ENCODE measurements at places on chromosomes 4 and X.
A peak's percentile ranks its signal among the peaks of the same experiment; 100 is the strongest.

GRCh38 chrX:29471829-29472228, 743.5 kb upstream of the MAGEB2 start:
- no peak for DNase-seq

- DNase-seq, result no peak
Observed at GRCh38 chrX:113726466-113726865, 857.4 kb upstream of the HTR2C start.

DNA sequence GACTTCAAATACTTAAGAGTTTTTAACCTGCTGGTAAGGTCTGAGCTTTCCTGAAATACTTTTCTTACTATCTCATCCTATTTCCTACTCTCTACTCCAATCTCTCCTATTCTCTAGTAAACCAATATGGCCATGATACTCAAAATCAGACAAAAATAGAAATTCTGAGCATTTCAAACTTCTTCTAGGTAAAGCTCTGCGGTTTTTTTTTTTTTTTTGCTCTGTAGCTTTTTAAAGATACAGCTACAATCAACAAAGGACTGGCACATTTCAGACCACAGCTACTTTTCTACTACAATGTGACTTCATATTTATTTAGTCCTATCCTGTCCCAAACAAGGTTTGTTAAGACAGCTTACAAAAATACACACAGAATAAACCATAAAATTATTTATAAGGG, 31.1 kb downstream of the MAML3 start:
- DNase-seq, result no peak

GRCh38 chr4:7892212-7893019, 47.2 kb downstream of the AFAP1 start:
- DNase-seq, result no peak

DNA sequence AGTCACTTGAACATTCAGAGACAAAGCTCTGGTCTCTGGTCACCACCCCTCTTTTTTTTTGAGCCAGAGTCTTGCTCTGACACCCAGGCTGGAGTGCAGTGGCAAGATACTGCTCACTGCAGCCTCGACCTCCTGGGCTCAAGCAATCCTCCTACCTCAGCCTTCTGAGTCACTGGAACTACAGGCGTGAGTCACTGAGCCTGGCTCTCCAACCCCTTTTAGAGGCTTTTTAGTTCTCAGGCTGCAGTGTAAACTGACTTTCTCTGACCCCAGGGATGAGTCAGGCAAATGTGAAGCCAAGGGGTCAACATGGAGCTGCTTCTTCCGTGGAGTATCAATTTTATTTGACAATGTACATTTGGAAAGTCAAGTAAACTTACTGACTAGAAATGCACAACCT, 229.2 kb downstream of the PTTG2 start:
- peak; percentile 64 for DNase-seq

GRCh38 chr4:184168406-184169019, 49.2 kb downstream of the ENPP6 start:
- DNase-seq, result peak; percentile 73

GRCh38 chr4:75101906-75102786, 169.2 kb downstream of the PARM1 start:
- no peak for DNase-seq

GRCh38 chr4:7332216-7333023, 102.3 kb downstream of the PSAPL1 start:
- DNase-seq, result no peak

DNA sequence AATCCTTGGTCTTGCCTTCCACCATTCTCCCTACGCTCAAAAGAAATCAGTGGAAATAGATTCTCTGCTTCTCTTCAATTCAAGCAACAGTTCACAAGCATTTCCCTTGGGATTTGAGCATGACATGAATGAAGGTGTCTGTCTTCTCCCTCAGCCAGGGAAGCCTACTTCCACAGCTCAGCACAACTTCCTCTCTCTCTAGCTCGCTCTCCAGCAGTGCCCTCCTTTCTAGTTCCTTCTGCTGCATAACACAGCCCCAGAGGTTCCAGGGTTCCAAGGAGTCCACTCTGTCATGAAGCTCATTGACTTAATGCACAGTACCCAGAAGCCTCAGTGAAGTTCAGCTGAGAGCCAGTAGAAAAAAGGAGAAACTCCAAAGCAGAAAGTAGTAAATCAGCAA, 81.3 kb downstream of the PLS3 start:
- DNase-seq, result peak; percentile 17

- no peak for DNase-seq
Observed at GRCh38 chrX:13345438-13345837, 25.6 kb upstream of the ATXN3L start.

DNA sequence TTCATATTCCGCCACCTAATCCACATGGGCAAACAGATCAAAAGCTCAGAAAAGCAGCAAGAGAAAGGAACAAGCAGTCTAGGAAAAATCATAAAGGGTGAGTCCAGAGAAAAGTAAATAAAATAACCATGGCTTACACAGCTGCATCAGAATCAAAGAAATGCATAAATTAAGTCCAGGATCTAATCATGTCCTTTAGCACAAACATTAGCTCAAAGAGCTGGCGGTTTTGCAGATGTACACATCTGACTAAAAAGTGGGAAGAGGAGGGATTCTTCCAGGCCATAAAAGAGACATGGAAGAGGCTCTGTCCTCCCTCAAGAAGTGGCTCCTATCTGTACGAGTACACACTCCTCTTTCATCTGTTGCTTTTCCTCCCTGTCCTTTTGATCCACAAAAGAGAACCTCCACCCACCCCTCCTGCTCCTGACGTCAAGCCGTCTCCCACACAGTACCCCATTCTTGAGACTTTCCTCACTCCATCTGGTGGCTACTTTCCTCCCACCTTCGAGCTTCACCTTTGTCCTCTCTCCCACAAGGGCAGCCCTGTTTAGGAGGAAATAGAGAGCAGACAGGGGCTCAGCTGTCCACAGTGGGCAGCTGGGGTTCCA, 92.5 kb downstream of the RASL11B start:
- DNase-seq, result no peak

- DNase-seq, result peak; percentile 51
Observed at GRCh38 chr4:76736414-76736813, 161.5 kb downstream of the SOWAHB start.

GRCh38 chrX:16852617-16853179, 17.5 kb downstream of the RBBP7 start:
- DNase-seq, result no peak

DNA sequence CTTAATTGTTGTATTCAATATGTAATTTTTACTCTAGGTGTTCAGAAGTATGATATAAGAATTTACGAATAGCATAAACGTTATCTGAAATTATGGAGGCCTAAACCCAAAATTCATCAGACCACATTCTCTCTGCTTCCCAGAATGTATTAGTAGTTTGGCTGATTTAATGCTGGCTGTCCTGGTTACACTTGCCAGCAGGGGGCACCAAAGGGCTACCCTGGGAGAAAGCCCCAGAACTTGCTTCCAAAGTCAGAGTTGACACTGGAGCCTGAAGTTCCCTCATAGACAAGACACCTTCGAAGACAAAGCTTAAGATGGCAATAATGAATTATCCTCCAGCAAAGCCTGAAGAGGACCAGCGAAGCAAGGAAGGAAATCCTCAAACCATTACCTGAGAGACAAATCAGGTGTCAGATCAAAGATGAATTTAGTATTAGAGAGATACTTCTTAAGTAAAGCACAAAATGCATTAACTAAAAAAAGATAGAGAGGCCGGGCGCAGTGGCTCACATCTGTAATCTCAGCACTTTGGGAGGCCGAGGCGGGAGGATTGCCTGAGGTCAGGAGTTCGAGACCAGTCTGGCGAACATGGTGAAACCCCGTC, 11.3 kb upstream of the ANOS1 start:
- DNase-seq, result peak; percentile 34

- DNase-seq, result no peak
Observed at GRCh38 chr4:125011646-125012045, 299.1 kb upstream of the ANKRD50 start.

DNA sequence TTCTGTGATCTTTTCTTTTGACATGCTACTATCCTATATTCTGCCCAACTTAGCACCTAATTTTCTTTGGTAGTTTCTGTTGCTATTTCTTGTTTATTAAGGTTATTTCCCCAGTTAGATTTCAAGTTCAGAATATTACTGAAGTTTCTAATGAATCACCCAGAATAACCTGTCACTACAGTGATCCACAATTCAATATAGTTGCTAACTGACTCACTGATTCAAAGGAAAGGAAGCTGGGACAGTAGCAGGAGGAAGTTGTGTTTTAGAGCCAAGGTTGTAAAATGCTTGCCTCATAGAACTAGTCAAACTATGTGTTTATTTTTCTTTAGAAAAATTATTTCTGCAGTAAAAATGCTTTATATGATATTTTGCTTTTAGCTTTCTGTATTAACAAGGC, 37.4 kb downstream of the PAK3 start:
- DNase-seq, result no peak

- peak; percentile 3 for DNase-seq
Observed at GRCh38 chr4:99723612-99724011, 66.0 kb upstream of the C4orf54 start.

GRCh38 chr4:159177265-159178150, 74.6 kb downstream of the RAPGEF2 start:
- peak; percentile 56 for DNase-seq

GRCh38 chr4:35342833-35343232, 901.5 kb downstream of the ARAP2 start:
- DNase-seq, result no peak

DNA sequence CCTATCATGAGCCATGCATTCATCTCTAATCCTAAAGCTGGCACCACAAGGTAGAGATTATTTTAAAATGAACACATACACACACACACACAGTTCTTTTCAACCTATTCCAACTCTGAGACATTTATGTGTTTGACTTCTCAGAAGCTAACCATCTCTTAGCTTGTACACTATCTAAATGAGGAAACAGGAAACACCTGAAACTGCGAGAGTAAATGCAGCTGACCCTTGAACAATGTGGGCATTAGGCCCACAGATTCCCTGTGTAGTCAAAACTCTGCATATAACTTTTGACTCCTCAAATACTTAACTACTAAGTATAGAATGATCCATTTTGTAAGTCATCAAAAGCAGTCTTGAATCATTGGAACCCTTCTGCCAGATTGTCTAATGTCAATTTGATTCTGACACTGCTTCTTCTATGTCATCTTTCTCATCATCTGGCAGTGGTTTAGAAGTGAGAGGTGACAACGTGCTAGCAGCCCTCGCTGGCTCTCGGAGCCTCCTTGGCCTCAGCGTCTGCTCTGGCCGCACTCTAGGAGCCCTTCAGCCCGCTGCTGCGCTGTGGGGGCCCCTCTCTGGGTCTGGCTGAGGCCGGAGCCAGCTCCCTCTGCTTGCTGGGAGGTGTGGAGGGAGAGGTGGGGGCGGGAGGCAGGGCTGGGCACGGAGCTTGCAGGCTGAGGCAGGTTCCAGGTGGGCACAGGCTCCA, 21.4 kb upstream of the IL15 start:
- DNase-seq, result no peak

DNA sequence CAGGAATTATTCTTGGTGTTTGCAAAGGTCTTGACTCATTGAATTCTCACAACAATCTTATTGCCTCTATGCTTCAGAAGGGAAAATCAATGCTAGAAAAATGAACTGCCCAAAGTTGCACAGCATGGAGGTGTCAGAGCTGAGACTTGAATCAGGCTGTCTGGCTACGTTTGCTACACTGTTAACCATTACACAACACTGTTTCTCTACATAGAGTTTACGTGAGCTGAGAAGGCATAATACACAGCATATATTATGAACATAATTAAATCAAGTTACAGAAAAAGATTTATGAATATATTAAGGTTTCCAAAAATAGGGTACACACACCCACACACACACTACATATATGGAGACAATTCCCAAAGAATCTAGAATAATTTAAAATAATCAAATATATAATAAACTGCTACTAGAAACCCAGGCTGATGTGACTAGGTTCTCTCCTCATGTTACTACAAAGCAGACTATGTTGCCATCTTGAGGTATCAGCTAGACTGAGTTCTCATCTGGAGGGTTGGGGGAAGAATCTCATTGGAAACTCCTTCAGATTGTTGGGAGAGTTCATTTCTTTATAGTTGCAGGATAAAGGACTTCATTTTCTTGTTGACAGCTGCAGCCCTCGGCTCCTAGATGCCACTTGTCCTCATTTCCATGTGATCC, 1270.5 kb downstream of the ARAP2 start:
- no peak for DNase-seq

DNA sequence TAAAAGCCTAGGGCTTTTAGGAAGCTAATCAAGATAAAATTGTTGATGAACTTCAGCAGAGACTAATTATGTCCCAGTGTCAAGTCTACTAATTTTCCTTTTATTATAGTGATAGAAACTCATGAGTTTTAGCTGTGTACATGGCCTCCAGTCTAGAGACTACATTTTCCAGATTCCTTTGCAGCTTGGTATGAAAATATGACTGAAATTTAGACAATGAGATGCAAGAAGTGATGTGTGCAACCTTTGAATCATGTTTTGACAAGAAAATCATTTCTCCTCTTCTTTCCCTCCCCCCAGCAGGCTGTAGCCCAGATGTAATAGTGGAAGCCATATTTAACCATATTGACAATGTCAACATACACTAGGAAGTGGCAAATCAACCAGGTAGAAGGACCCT, 30.3 kb upstream of the IL13RA2 start:
- no peak for DNase-seq

DNA sequence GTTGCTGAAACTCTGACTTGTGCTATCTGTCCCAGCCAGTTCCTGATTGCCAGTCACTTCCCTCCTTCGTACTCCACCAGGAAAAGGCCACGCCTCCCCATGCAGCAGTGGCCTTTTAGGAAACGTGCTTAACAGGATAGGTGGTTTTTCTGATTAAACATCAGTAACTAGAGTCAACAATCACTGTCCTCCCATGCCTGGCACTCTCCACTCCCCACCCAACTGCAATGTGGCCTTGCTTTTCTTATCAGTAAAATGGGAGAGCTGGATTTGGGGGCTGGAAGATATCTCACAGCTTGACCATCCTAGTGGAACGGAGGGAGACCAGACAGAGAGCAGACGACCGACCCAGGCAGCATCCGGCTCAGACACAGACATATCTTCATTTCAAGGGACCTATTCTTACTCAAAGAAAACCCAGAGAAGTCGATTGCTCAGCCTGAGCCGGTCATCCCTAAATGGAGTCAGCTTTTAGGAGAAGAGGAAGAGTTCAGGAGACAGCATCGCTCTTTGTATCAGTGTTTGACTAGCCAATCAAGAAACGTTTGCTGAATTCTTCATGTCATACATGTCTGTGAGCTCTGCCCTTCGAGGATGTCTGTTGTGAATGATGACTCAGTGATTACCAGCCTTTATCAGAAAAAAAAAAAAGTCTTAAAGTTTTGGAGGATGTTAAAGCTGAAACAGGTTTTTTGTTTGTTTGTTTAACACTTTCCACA, 12.7 kb upstream of the UBA6 start:
- DNase-seq, result no peak

GRCh38 chrX:100928660-100929613, at the start of gene XKRX:
XKRX (minus strand) TSS chrX:100928917; CDS start chrX:100928304, 613 bp downstream.
- DNase-seq, result no peak

- DNase-seq, result no peak
Observed at GRCh38 chr4:53589511-53589910, 1.8 kb downstream of the LNX1 start.
